ENCODE measurements at places on chromosomes 1 and 21.
A peak's percentile ranks its signal among the peaks of the same experiment; 100 is the strongest.

DNA sequence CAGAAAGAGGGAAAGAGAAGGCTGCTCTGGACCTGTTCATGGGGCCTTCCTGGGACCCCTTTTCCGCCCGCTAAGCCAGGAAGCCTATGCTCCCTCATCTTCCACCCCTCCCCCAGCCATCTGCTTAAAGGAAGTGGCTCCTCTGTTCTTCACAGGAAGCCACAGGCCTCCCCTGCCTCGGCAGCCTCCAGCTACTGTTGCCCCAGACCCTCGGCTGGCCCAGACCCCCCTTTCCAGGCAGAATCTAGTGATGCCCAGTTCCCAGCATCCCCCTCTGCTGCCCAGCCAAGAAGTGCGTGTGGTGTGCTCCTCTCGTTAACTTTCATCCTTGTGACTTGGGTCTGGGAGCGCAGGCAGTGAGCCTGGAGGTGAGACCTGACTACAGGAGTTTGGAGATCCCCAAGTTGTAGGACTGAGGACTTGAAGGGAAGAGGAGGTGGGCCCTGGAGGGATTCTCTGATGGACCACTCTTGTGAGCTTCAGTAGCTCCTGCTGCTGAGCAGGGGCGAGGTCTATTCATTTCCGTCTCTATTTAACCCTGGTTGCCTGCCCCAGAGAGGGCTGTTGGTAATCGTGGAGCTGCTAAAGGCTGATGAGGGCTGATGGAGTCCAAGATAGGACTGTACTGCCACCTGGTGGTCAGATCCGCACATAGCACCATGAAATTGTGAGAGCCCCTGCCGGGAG lies 9.1 kb downstream of the IFI6 start:
- DNase-seq = peak; percentile 79

GRCh38 chr1:63403386-63403785 lies 36.0 kb downstream of the ALG6 start:
- no peak for DNase-seq

GRCh38 chr21:41953249-41953830 lies 478 bp downstream of the C2CD2 start:
- DNase-seq = peak; percentile 69

DNA sequence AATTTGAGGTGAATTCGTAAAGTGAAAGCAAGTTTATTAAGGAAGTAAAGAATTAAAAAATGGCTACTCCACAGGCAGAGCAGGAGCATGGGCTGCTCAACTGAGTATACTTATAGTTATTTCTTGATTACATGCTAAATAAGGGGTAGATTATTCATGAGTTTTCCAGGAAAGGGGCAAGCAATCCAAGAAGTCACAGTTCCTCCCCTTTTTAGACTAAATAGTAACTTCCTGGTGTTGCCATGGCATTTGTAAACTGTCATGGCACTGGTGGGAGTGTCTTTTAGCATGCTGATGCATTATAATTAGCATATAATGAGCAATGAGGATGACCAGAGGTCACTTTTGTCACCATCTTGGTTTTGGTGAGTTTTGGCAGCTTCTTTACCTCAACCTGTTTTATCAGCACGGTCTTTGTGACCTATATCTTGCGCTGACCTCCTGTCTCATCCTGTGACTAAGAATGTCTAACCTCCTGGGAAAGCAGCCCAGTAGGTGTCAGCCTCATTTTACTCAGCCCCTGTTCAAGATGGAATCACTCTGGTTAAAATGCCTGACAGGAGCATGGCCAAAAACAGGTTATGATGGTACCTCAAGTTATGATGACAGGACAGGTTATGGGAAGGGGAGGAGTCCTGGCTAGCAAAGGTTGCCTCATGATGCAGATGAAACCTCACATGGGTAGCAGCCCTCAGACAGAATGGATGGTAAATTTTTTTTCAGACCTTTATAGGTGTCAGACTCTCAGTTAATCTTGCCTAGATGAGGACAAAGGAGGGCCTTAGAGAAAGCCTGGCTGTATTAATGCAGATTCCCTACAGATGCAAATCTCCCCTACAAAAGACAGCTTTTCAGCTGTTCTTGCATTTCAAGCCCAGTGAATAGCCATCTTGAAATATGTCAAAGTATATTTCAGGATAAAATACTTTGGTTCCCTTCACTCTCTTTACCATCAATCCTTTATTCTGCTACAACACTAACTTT lies 49.7 kb downstream of the SIPA1L2 start:
- DNase-seq = no peak

- no peak for DNase-seq
These were observed 37.8 kb downstream of the FUBP1 start for GRCh38 chr1:77940921-77941570.

DNA sequence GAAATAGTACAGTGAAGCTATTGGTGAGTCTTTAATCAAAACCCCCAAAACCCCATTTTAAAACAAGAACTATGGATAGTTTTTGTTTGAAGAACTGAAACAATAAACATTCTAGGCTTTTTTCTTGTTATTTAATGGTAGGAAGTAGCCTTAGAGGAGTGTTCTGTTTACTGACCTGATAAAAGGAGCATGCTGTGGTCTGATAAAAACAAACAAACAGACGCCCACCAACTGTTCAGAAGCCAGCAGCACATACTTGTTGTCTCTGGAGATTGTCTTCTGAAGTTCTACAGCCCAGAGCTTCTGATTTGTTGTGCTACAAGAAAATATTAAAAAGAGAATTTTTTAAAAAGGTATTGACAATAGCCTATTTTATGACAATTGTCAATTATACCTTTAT lies 54.1 kb upstream of the CFAP298 start:
- no peak for DNase-seq

- DNase-seq = no peak
These were observed 3.0 kb upstream of the SUCO start for GRCh38 chr1:172530000-172530399.

DNA sequence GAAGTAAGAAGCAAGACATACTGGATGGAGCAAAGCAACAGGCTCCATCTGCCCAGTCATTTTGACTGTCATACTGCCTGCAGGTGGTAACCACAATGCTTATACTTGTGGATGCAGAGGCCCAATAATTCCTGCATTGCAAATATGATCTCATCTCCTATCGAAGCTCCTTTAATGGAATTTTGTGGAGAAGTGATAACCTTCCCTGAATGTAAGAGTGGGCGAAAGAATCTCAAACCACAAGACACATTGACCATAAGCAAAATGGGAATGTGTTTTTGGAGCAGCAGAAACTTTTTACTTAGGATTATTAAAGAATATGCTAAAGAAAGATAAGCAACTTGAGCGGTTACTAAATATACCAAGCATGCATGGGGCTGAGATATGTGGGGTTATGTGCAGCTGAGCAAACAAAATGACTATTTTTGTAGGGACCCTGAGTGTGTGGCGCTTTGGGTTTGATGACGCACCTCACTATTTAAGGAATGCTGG lies 77.4 kb upstream of the BACH1 start:
- no peak for DNase-seq

DNA sequence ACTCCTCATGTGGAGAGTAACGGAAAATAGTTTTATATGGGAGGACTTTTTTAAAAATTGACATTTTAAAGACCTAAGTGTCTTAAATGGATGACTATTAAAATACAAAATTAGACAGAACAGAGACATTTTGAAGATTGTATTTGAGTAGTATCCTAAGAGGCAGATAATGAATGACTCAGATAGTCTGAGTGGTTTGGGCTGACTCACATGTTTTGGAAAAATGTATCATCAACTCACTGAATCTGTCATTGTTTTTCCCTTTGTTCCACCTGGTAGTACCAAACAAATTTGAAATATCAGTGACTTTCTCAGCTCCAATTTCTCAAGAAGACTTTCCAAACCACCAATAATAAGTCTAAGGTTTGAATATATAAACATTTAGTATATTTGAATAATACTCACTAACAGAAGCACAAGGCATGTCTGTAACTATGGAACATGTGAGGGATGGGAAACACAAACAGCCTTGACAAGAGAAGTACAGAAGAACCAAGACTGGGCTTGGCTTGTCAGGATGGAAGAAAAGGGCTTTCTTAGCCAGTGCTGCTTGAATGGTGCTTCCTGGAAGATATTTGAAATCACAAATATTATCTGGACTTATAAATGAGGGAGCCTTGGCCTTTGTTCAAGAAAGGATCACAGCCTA lies 90.6 kb downstream of the SGIP1 start:
- no peak for DNase-seq

DNA sequence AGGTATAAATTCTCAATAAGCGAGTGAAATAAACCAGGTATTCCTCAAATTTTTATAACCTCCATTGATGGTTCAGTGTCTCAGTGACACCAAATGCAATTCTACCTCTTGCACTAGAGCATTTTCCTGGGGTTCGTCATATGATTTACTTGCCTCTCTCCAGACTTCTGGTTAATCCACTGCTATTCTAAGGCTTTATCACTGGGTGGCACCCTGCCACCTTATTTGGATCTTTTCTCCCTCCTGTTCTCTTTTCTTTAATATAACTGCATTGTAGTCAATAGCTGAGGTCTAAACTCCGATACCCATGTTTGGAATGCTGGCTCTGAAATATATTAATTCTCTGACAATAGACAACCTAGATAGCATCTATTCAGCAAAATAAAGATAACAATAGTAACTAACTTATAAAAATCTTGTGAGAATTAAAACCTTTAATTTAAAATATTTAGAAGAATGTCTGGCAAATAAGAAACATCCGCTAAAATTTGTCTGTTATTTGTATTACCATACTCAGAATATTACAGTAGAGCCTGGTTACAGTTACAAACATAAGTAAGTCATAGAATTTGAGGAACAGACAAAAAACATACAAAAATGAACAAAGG lies 436.4 kb downstream of the PLA2G4A start:
- DNase-seq = no peak

DNA sequence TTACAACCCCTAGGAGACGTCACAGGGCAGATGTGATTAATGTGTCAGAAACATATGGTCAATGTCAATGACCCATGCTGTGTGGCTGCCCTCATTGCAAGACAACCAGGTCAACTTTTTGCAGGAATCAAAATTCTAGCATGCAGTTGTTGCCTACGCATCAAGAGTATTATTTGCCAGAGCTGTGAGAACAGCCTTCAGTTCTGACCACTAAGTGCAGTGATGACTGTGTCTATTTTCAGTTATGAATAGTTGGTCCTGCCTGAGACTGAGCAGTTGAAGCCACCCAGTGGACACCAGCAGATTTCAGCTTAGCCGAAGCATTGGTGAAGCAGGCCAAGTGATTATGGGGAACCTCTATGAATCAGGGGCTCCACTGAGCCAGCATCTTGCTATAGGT lies 47.3 kb downstream of the LYPLAL1 start:
- peak; percentile 21 for DNase-seq

- no peak for DNase-seq
These were observed 223.3 kb upstream of the DMRTA2 start for GRCh38 chr1:50646526-50646925.

GRCh38 chr1:7721940-7722669 lies 49.0 kb upstream of the VAMP3 start:
- no peak for DNase-seq

GRCh38 chr21:22791986-22792560 lies 1793.9 kb downstream of the NCAM2 start:
- peak; percentile 33 for DNase-seq

GRCh38 chr1:228048659-228049298 lies 33.7 kb upstream of the ARF1 start:
- DNase-seq = no peak

GRCh38 chr1:189432753-189433152 lies 1044.9 kb downstream of the BRINP3 start:
- no peak for DNase-seq

DNA sequence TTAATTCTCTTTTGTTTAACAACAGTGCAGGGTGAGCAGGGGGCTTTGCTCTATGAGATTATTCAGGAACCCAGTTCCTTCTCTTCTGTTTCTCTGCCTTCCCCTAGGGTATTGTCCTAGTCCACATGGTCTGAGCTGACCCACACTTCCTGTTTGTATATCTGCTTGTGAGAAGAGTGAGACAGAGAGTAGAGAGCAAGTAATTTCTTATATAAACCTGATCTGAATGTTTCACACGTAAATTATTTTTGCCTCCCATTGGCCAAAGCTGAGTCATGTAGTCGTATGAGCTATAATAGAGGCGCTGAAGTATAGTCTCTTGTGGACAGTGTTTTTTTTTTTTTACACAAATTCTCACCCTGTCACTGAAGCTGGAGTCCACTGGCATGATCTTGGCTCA lies 134.2 kb upstream of the SERTAD4 start:
- no peak for DNase-seq

- DNase-seq = no peak
These were observed 68.4 kb downstream of the MACF1 start for GRCh38 chr1:39272798-39273469.

GRCh38 chr1:10399444-10399941 lies 629 bp downstream of the PGD start:
- DNase-seq = no peak

DNA sequence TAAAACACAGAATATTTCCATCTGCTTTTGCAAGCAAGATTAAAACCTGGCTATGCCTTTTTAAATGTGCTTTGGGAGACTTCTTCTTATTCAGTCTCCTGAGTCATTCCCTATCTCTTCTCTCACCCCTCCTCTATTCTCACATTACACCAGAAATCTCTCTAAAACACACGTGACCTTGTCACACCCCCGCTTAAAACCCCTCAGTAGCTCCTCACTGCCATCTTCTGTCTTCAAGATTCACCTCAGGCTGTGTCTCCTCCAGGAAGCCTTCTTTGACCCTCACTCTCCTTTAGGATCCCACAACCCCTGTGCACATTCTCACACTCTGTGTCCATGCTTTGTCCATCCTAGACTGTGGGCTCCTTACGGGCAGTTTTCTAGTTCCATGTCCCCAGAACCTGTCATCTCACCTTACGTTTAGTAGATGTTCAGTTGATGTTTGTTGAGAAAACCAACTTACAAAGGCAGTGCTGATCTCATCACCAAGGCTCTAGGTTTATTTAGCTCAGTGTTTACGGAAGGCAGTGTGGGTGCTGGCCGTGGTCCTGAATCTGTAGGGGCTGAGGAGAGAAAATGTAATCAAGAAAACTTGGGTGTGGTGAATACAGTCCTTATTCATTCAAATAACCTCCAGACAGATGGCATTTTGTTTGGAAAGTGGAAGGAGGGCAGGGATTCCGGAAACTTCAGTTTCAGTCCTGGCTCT lies 143.5 kb downstream of the DMRTA2 start:
- DNase-seq = no peak

DNA sequence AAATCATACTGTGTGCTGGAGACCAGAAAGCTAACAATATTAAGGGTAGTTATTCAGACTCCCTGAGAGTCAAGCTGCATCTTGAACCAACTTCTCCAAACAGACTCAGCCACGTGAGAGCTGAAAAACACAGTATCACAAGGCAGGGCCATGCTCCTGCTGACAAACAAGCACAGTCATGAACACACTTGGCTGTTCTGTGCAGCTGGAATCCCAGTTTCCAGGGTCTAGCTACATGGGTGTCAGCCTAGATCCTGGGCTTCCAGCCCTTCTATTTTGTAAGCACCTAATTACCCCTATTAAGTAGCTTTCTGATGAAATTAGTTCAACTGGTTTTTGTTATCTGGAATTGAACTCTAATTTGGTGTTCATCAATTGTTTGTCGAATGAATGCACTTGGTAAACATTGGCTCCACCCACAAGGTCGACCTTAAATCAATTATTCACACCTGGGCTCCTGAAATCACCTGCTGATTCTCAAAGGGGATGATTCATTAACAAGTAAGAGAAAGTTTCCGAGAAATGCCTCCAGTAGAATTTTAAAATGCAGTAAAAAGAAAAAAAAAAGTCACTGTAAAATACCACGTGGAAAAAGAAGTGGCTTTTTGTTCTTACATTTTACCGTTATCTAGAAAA lies 179.3 kb downstream of the ZC3H11B start:
- DNase-seq = no peak
